ENCODE measurements at places on chromosomes 5 and 9.

DNA sequence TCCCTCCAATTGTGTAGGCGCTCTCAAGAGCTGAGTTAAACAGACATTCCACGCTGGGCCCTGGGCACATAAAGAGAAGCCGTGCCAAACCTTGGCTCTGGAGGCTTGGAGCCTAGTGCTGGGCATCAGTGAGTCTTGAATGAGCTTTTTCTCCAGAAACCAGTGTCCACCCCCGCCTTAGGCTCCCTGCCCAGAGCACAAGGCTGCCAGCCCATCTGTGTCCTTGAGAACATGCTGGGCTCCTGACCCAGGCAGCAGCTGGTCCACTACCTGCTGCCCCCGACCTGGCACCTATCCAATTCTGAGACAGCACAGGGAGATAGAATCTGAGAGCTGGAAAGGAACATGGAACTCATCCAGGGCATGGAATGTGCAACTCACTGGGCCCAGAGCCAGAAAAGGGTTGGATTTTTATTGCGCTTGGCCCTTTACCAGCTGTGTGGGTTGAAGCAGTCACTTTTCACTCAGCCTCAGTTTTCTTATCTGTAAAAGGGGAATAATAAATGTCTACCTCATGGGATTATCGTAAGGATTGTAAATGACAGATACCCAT is 92.4 kb upstream of the CPLX2 start:
- no peak for DNase-seq

DNA sequence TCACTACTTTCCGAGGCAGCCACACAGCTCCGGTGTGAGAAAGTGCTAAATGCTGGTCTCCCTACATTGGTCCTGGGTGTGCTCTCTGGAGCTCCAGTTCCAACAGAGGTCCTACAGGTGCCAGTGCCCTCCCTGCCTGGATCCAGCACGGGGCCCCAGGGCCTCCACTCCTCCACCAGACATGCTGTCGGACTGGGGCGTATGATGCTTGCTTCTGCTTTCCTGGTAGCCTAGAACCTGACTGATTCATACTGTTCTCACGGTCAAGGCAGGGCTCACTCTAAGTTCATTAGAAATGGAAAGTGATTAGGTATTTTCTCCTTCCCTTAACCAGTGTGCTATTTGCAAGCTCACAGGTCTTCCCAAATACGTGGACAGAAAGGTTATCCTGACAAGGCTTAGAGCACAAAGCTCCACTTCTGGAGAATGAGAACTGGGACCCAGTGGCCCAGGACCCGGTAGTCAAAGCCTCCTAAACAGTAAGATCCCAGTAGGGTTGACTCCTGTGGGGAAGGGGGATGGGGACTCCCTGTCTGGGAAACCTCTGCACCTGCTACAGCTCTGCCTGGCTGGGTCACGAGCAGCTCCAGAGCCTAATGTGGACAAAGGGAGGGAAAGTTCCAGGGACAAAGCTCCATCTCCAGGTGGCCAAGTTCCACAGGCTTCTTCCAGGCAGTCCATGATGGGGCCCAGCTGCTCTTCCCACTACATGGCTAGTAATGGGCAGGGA is 98.1 kb downstream of the PAX5 start:
- no peak for DNase-seq

GRCh38 chr5:35665096-35665495 is 47.4 kb downstream of the SPEF2 start:
- DNase-seq = peak; percentile 26

DNA sequence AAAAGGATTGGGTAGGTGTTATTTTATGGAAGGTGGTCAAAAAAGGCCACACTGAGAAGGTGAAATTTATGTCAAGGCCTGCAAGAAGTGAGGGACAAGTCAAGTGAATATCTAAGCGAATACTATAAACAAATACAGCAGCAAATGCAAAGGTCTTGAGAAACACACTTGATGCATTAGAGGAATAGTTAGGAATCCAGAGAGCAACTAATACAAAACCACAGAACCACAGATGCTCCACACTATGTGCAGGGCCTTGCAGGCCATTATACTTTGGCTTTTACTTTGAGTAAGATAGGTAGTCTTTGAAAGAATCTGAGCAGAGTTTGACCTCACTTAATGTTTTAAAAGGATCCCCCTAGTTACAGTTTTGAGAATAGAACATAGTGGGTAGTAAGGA is 4.6 kb downstream of the ZNF622 start:
- DNase-seq = no peak

DNA sequence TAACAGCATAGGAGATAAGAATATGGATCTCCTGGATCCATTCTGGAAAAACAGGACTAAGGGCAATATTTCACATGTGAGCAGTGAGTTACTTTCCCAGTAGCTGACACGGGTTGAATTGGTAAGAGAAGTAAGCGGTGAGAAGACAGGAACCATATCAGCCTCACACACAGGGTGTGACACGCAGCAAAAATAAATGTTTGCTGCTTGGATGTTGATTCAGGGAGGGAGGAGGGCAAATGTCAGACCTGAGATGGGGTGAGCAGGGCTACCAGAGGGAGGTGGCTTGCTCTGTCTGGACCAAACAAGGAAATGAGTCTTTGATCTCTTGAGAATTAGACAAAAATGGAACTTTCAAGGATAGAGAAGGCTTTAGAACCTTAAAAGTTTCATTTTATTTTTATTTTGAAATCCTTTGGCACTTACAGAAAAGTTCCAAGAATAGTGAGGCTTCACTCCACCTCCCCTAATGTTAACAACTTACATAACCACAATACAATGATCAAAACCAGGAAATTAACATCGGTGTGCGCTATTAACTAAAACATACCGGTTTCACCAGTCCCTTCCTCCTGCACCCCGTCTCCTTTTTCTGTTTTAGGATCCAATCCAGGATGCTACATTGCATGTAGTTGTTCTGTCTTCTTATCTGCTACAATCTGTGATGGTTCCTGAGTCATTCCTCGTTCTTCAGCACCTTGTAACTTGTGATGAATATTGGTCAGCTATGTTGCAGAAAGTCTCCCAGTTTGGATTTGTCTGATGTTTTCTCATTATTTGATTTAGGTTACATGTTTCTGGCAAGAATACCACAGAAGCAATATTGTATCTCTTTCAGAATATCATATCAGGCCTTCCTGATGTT is 20.5 kb upstream of the ARHGEF28 start:
- DNase-seq = no peak

Data from suppressor macrophage treated with lipopolysaccharide for 4 hours (primary cell).